Frontal cortex (tissue), 4 donors: ENCODE measurements at places on chromosomes 5 and 9.

- DNase-seq = no peak
Measured at GRCh38 chr5:136080483-136081216, 51.9 kb downstream of the TGFBI start.

DNA sequence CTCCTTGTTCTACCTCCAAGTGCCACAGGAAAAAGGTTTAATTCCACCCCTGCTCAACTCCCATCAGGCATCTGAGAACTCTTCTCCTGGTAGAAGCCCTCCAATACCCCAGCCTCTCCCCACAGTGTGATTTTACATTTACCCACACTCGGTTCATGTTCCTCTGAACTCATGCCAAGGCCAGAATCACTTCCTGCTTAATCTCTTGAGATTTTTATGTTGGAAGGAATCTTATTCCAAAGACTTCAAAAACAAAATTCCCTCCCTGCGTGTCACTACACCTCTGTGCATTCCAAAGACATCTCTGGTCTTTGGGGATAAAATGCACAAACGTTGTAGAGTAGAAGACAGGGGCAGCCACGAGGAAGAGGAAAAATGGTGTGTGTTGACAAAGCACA lies 186.8 kb downstream of the ACTL7B start:
- DNase-seq = no peak

GRCh38 chr5:177452688-177453638 lies 6.3 kb downstream of the PRR7 start:
- no peak for DNase-seq

- DNase-seq = no peak
Measured at GRCh38 chr9:95459178-95459577, 57.6 kb downstream of the PTCH1 start.

- DNase-seq = no peak
Measured at GRCh38 chr9:98877311-98877710, 66.4 kb upstream of the COL15A1 start.

DNA sequence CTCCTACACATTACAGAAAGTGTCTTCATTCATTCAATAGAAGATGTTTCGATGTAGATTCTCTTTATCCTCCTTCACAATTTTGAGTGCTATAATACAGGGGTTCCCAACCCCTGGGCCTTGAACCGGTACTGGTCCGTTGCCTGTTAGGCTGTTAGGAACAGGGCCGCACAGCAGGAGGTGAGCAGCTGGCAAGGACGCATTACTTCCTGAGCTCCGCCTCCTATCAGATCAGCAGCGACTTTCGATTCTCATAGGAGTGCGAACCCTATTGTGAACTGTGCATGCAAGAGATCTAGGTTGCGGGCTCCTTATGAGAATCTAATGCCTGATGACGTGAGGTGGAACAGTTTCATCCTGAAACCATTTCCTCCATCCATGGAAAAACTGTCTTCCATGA lies 153.0 kb upstream of the SMC2 start:
- no peak for DNase-seq

- no peak for DNase-seq
Measured at GRCh38 chr9:90979138-90979551, 177.5 kb downstream of the SYK start.

DNA sequence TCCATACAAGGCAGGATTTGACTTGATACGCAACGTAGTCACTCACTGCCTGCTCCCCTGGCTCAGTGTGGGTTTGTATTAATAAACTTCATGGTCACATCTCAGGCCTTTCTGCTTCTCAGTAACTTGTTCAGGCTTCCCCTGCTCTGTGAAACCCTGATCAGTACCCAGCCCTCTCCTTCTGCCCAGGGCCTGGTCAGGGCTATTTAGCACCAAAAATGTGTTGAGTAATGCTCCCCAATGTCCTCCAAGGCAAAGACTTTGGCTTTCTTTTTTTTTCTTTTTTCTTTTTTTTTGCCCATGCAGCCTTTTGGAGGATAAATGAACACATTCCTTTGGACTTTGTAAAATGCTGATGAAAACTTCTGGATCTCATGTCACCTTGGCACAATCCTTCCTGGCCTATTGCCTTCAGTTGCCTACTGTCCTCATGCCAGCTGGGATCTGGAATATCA lies 399.2 kb upstream of the KLF4 start:
- no peak for DNase-seq

- DNase-seq = no peak
Measured at GRCh38 chr5:128927644-128928043, 37.6 kb upstream of the SLC27A6 start.

- no peak for DNase-seq
Measured at GRCh38 chr5:65928322-65928752, 2.0 kb downstream of the ERBIN start.

- no peak for DNase-seq
Measured at GRCh38 chr9:71681104-71681707, 87.1 kb downstream of the CEMIP2 start.

DNA sequence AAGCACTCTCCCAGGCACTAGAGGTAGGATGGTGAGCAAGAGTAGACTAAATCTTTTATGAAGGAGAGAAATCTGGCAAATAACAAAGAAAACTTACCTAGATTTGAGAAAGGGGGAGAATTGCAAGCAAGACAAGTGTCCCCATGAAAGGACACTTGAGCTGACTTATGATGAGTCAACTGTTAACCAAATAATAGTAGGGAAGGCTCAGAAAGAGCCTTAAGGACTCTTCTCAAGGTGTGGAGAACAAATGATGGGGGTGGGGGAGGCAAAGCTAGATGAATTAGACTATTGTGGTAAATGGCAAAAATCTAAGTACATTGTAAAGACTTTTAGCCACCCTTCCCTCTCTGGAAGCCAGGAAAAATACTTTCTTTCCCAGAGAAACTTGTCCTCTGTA lies 77.6 kb upstream of the RASA1 start:
- no peak for DNase-seq

- DNase-seq = no peak
Measured at GRCh38 chr9:83584995-83585394, 37.9 kb upstream of the IDNK start.

DNA sequence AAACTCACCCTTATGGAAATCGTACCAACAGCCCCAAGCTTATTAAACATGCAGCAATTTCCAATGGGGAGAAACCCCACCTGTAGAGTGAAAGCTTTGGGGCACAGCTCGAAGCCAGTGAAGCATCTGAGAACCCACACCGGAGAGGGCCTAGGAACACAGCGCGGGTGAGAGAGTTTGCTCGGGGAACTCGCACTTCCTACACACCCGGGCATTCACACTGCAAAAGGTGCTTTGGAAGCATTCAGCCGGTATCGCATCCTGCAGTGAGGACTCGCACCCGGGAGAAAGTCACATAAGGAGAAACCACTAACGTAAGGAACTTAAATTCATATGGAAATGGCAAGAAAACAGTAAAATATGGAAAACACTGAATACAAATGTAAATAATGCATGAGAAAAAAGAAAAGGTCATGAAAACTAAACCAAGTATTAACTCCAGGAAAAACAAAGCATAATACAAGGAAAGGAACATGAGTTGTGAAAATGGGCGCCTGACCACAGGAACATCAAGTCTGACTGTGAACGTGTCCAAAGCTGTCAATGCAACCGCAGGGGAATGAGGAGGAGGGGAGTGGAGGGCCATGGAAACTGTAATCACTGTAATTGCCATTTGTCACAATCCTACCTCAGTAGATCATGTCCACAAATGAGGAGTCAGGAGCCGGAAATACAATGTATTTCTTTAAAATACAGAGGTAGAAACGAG lies 28.7 kb downstream of the CAMSAP1 start:
- no peak for DNase-seq

GRCh38 chr5:114412510-114413171 lies 50.8 kb downstream of the KCNN2 start:
- no peak for DNase-seq

DNA sequence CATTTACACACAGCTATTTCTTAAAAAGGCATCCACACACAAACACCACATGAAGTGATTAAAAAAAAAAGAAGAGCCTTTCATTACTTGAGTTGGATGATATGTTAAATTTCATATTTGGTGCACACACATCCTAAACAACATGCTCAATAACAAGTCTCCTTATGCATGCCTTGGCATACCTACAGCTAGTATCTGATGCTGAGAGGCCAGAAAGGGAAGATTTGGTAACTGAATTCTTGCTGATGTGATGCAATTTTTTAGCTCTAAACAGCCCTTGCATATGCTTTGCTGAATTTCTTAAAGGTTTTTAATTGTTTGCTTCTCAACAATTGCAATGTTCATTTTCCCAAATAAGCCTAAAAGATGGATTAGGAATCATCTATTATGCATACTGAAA lies 338.8 kb downstream of the ARL15 start:
- no peak for DNase-seq

GRCh38 chr5:132235340-132235739 lies 7.7 kb upstream of the P4HA2 start:
- DNase-seq = no peak

GRCh38 chr5:33371660-33372059 lies 69.1 kb upstream of the TARS1 start:
- no peak for DNase-seq

- no peak for DNase-seq
Measured at GRCh38 chr9:131657037-131657377, 82.9 kb downstream of the RAPGEF1 start.

DNA sequence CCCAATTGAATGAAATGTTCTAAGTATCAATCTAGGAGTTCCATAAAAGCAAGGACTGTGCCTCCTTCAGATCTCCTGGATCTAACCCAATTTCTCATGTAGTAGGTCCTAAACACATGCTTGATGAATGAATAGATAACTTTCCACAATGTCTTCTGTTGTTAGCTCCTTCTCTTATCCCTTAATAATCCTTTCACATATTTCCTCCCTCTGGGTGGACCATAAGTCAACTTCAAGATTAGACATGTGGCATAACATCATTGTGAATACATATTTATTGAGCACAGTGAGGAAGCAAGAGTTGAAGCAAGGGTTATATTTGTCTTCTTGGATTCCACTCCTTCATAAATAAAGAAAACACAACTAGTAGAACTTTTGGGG lies 108.6 kb upstream of the EGFLAM start:
- DNase-seq = no peak

- DNase-seq = no peak
Measured at GRCh38 chr9:96026655-96027213, 151.2 kb downstream of the ERCC6L2 start.

DNA sequence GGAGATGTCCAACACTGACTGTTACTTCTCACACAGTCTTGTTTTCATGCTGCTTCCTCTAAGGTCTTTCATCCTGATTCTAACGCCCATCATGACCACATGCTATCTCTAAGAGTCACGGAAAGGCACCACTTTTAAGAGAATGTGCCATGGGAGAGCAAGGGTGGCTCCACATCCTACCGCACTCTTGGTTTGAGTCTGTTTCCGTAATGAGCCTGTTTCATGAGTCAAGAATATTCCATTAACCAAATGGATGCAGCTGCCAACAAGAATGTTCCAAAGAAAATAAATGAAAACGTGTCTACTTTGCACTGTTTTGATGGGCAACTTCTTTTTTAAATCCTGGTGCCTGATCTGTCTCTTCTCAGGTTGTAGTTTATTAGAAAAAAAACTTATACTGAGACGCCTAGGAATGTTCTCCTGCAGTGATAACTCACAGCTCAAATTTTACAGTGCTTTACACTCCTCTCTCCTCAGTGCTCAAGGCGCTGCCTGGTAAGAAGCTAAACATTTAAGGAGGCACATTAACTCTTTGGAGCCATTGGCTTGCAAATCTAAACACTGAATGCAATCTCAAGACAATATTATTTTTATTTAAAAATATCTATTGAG lies 124.3 kb downstream of the FGF1 start:
- DNase-seq = no peak

DNA sequence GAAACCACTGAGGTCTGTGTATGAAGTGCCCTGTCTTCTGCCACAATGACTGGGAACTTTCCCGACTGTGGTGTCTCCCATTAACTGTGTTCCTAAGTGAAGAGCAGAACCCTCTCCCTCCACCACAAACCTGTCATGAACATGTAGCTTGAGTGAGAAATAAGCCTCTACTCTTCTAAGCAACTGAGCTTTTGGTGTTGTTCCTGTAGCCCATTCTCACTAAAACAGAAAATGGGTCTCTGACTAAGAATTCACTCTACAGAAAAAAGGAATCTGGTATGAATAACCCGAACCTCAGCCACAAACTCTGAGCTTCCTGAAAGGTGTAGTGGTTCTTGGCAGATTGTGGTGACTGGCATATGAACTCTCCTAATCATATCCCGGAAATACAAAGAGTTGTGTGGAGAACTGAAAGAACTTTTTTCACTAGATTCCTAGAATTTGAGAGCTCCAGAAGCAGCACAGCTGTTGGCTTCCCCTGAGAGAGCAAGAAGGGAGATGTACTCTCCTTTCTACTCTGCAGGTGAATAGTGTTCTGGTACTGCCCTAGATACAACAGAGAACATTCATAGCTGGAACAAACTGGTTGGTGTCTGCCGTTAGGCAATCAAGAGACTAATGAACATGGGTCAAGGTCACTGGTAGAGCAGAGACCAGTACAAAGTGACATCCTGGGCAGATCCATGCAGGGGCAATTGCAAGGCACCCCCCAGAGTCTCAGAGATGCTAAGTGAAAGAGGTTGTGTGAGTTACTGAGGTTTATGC lies 283.8 kb downstream of the PDE4D start:
- DNase-seq = no peak

DNA sequence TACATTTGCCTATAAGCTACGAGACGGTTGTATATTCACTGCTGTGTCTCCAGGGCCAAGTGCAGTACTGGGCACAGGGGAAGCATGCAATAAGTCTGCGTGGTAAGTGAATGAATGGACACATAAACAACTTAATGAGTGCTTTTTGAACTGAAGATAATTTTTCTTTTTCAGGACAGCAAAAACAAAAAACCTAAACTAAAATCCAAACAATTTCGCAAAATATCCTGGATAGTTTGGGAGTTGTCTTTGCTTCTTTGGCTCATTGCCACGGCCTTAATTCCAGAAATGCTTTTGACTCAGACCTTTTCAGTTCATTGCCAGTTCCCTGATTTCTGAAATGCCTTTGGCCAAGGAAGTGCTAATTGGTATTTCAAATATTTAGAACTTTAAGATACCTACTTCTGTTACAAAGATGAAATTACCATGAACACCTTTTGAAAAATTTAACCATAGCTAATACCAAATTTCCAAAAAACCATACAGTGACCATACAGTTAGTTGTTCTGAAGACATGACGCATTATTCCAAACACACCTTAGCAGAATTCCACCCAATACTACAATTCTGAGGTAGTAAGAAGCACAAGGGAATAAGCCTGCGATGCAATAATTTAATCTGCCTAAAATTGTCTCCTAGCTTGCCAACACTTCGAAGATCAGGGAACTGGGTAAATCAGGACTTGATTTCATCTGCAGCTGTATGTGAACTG lies 42.8 kb downstream of the TEK start:
- DNase-seq = no peak

- DNase-seq = peak; percentile 5
Measured at GRCh38 chr5:44389090-44389822, at the start of gene FGF10. FGF10 (minus strand) TSS chr5:44389420; CDS start chr5:44388682, 738 bp downstream.
